ENCODE measurements at places on chromosomes 4 and X. TPM values are rescaled to one million over a fixed set of nuclear protein-coding genes. Genes with fewer than 3 reads are reported as not detected.
A peak's percentile ranks its signal among the peaks of the same experiment; 100 is the strongest.

ANOS1 gene
- under 0.01 TPM for total RNA-seq

SH3D19 gene
- total RNA-seq = 27.2 TPM

PPM1K gene
- 11.9 TPM for total RNA-seq

SPCS3 gene
- 131 TPM for total RNA-seq

QRFPR gene
- not detected for total RNA-seq

PTTG2 gene
- not detected for total RNA-seq

SMIM10L2A gene
- under 0.01 TPM for total RNA-seq

SRPX2 gene
- 20.6 TPM for total RNA-seq

OSTC gene
- 479 TPM for total RNA-seq

DNA sequence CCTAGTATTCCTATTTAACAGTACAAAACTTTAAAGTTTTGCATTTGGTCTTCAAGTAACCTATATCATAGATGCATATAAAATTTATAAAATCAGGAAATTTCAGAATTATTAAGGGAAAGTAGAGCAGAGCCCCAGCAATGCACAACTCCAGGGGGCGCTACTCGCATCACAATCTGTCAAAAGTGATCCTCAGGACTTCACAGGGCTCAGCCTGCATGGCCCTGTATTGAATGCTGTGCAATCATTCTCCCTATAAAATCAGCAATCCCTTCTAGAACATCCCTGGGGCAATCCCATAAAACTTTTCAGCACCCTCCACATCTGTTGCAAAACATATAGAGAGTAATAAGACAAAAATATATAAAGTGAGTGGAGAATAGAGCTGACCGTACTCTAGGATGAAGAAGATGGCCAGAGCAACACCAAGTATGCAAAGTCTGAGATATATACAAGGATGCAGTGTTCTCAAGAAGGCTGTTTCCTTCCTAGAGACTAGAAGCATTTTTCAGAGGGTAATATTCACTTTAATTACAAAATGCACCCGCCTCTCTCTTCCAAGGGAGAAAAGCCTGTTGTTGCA is 12.5 kb upstream of the PPARGC1A start:
- no peak for DNase-seq
- no peaks in the 10 kb centered on the region for H3K27me3 ChIP-seq
- H3K4me3 ChIP-seq = no peak overlapping the region
- no peaks in the 10 kb centered on the region for H3K36me3 ChIP-seq

DNA sequence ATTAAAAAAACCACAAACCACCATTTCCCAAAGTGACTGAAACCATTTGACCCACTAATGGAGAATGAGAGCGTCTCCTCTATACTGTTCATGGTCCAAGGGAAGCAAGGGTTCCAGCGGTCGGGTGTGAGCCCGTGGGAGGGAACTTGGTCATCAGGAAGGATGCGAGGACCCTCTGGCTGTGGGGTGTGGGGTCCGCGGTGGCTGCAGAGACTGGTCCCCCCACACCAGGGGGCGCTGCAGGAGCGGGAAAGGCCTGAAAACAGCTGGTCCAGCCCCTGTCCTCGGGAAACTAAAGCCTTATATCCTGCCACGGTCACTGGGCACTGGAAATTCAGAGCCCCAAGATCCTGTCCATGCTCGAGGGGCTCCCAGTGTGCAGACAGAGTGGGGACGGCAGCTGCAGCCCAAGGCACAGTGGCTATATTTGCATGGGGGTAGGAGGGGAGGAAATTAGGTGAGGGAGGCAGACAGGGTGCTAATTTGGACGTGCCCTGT is 4.3 kb downstream of the BLOC1S4 start:
- H3K36me3 ChIP-seq = no peaks in the 10 kb centered on the region
- H3K27me3 ChIP-seq = no peaks in the 10 kb centered on the region
- DNase-seq = peak; percentile 65
- H3K4me3 ChIP-seq = no peak overlapping the region
- H3K27ac ChIP-seq = no peak overlapping the region

GRCh38 chr4:128709268-128709667 is 100.2 kb upstream of the JADE1 start:
- no peak overlapping the region for H3K4me3 ChIP-seq
- H3K36me3 ChIP-seq = no peaks in the 10 kb centered on the region

DNA sequence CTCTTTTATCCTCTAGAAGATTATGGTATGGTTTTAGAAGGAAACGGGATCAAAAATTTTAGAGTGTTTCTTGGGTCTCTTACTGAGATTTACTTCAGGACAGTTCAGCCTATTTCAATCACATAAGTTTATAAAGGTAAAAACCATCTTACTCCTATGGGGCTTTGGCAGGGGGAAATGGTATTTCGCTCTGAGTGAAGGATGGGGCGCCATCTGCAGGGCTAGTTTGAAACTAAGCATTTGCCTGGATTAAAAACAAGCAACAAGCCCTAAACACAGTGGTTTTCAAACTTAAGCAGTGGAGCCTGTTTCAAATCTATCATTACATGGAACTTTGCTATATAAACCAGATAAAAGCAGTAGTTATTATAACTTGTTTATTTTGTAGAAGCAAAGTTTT is 361.5 kb upstream of the FMR1 start:
- no peak overlapping the region for H3K4me3 ChIP-seq
- no peak overlapping the region for H3K27ac ChIP-seq
- H3K27me3 ChIP-seq = no peaks in the 10 kb centered on the region
- H3K36me3 ChIP-seq = no peaks in the 10 kb centered on the region
- no peak for DNase-seq

DNA sequence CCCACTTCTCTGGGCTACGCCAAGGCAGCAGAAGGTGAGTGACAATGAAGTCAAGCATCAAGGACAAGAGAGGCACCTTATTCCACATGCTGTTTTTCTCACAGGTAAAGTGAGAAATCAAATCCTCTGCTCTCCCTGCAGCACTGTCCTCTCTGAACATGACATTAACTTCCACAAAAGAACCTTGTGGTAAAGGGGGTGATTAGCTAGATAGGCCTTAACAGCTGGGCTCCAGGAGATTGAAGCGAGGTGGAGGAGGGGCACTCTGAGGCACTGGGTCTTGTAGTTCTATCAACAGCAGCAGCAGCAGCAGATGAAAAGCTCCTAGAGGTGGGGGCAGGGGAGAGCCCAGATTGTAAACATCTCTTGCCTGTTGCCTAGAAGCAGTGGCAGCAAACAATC is 96.8 kb upstream of the CXXC4 start:
- DNase-seq = no peak
- H3K27me3 ChIP-seq = no peaks in the 10 kb centered on the region
- H3K36me3 ChIP-seq = no peaks in the 10 kb centered on the region
- H3K4me1 ChIP-seq = no peaks in the 10 kb centered on the region

GRCh38 chr4:165517216-165517615 is 138.4 kb downstream of the CPE start:
- no peak overlapping the region for H3K4me3 ChIP-seq
- H3K4me1 ChIP-seq = no peaks in the 10 kb centered on the region
- H3K36me3 ChIP-seq = no peaks in the 10 kb centered on the region
- DNase-seq = no peak
- H3K27me3 ChIP-seq = no peaks in the 10 kb centered on the region
- H3K27ac ChIP-seq = no peak overlapping the region

- H3K27me3 ChIP-seq = no peaks in the 10 kb centered on the region
- H3K27ac ChIP-seq = peak overlapping the region; percentile 8
- peaks cover 21% of the 10 kb centered on the region for H3K4me1 ChIP-seq
Measured at GRCh38 chr4:54276641-54277430, 47.7 kb downstream of the PDGFRA start.

GRCh38 chrX:39950018-39950688 is 147.6 kb downstream of the BCOR start:
- H3K4me3 ChIP-seq = no peak overlapping the region
- H3K27ac ChIP-seq = no peak overlapping the region
- peak; percentile 33 for DNase-seq
- H3K36me3 ChIP-seq = no peaks in the 10 kb centered on the region
- H3K27me3 ChIP-seq = peaks cover 32% of the 10 kb centered on the region
- 0 out of 2 replicates have a peak, but pooled peaks cover 4% of the 10 kb centered on the region for H3K4me1 ChIP-seq

- H3K27me3 ChIP-seq = peaks cover 5% of the 10 kb centered on the region
- DNase-seq = no peak
- no peaks in the 10 kb centered on the region for H3K36me3 ChIP-seq
- no peak overlapping the region for H3K4me3 ChIP-seq
- H3K4me1 ChIP-seq = no peaks in the 10 kb centered on the region
Measured at GRCh38 chr4:57194068-57194611, 84.0 kb upstream of the IGFBP7 start.

- no peaks in the 10 kb centered on the region for H3K27me3 ChIP-seq
- no peaks in the 10 kb centered on the region for H3K4me1 ChIP-seq
- H3K36me3 ChIP-seq = no peaks in the 10 kb centered on the region
- DNase-seq = peak; percentile 77
- no peak overlapping the region for H3K4me3 ChIP-seq
Measured at GRCh38 chrX:74015379-74016019, 288.5 kb upstream of the ZCCHC13 start.

DNA sequence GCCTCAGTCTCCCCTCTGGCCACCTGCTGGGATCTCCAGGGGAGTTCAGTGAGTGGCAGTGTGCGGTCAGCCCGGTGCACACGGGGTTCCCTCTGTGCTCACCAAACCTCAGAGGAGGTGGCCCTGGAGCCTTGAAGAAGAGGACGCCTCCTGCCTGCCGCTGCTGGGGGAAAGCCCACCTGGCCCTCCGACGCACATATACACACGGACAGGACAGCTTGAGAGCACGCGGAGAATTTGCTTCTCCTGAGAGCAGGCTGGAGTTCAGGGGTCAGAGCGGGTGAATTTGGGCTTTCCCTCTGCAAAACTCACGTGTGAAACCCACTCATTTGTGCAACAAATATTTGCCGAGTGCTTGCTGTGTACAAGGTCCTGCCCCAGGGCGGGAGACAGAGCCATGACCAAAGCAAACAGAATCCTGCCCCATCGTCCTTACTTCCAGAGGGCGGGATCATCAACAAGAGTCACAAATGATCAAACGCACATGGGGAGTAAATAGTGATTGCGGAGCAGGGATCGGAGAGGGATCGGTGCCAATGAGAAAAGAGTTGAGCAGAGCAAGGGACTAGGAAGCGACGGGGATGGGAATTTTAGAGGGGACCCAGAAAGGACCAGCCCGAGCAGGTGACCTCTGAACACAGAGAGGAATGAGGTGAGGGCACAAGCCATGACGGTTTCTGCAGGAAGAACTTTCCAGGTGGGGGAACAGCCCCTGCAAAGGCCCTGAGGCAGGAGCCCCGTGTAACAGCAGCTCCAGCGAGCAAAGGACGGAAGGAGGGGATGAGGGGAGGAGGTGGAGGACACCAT is 17.6 kb downstream of the BLOC1S4 start:
- no peak for DNase-seq
- H3K4me3 ChIP-seq = no peak overlapping the region
- H3K27me3 ChIP-seq = no peaks in the 10 kb centered on the region
- H3K36me3 ChIP-seq = no peaks in the 10 kb centered on the region
- H3K27ac ChIP-seq = no peak overlapping the region

DNA sequence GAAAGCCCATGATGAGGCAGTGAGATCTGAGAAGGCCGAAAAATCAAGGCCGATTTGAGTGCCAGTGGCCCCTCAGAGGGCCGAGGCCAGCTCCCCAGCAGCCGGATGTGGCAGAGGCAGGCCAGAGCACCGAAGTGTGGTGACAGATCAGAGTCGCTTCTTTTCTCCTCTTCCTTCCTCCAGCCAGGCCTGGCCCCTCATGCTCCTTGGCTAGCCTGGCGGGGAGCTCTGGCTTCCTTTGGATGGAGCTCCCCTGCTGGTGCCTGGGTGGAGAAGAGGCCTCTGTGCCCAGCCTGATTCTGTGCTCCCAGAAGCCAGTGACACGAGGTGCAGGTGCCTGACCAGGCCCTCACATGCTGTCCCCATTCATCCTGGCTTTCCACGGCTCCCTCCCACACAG is 127.2 kb upstream of the PABPC4L start:
- DNase-seq = no peak
- no peaks in the 10 kb centered on the region for H3K27me3 ChIP-seq
- no peaks in the 10 kb centered on the region for H3K4me1 ChIP-seq
- no peaks in the 10 kb centered on the region for H3K36me3 ChIP-seq
- no peak overlapping the region for H3K27ac ChIP-seq

DNA sequence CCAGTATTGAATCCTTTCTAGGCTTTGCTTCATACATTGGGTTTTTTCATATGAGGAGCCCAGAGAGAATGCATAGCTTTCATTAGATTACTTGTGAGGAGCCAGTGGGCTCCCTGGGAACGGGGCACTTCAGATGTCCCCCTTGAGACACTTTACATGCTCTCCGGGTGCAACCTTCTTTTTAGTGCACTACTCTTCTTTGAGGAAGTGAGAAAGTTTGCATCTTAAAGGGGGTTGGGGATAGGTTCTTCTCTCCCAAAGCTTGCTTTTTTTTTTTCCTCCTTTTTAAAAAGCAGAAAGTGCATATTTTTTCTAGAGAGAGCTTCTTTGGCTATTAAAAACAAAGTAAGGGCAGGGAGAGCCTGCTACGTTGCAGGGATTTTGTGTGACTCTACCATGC is 4.3 kb downstream of the HADH start:
- no peak overlapping the region for H3K4me3 ChIP-seq
- no peak for DNase-seq
- H3K27ac ChIP-seq = no peak overlapping the region
- H3K36me3 ChIP-seq = no peaks in the 10 kb centered on the region
- peaks cover 8% of the 10 kb centered on the region for H3K4me1 ChIP-seq

GRCh38 chrX:53294024-53294648 is 12.8 kb upstream of the IQSEC2 start:
- DNase-seq = peak; percentile 26
- no peak overlapping the region for H3K27ac ChIP-seq
- no peaks in the 10 kb centered on the region for H3K4me1 ChIP-seq
- peaks cover 19% of the 10 kb centered on the region for H3K27me3 ChIP-seq
- no peaks in the 10 kb centered on the region for H3K36me3 ChIP-seq

DNA sequence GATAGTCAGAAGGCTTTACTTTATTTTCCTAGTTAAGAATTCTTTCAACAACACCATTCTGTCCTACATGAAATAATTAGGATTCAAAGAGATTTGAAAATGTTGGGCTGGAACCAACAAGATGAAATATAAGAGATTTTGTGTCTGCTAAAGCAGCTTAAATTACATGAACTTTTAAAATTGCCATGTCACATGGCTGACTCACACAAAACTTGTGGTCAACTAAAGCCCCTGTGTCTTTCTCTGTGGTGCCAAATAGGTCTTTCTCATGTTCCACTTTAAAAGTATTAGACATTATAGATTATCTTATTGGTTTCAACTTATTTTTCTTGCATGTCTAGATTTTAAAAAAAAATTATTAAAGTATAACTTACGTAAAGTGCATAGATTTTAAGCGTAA is 60.8 kb upstream of the FHL1 start:
- DNase-seq = peak; percentile 24
- H3K27me3 ChIP-seq = no peaks in the 10 kb centered on the region
- no peak overlapping the region for H3K4me3 ChIP-seq
- no peaks in the 10 kb centered on the region for H3K36me3 ChIP-seq

DNA sequence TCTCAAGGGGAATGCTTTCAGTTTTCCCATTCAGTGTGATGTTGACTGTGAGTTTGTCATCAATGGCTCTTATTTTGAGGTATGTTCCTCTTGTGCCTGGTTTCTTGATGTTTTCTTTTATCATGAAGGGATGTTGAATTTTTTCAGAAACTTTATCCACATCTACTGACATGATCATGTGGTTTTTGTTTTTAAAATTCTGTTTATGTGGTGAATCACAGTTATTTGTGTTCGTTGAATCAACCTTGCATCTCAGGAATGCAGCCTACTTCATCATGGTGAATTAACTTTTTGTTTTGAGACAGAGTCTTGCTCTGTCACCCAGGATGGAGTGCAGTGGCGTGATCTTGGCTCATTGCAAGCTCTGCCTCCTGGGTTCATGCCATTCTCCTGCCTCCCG is 263.1 kb upstream of the KLF3 start:
- H3K4me1 ChIP-seq = no peaks in the 10 kb centered on the region
- H3K27ac ChIP-seq = no peak overlapping the region
- H3K36me3 ChIP-seq = no peaks in the 10 kb centered on the region
- no peak overlapping the region for H3K4me3 ChIP-seq
- no peaks in the 10 kb centered on the region for H3K27me3 ChIP-seq

GRCh38 chrX:40100141-40100536 is 2.4 kb upstream of the BCOR start:
- H3K4me3 ChIP-seq = no peak overlapping the region
- no peak for DNase-seq
- no peak overlapping the region for H3K27ac ChIP-seq
- no peaks in the 10 kb centered on the region for H3K4me1 ChIP-seq
- H3K27me3 ChIP-seq = peaks cover 4% of the 10 kb centered on the region
